SK-N-SH treated with all-trans-retinoic acid at 6 μM for 48 hours (cell line): ENCODE measurements at places on chromosomes 2 and 18.

- ATAC-seq: no peak
These were observed 159.2 kb downstream of the FAM210A start for GRCh38 chr18:13566941-13567746.

- ATAC-seq: no peak
These were observed 15.3 kb downstream of the CYTIP start for GRCh38 chr2:157428500-157429175.

GRCh38 chr2:46942891-46943626 is 27.5 kb upstream of the MCFD2 start:
- ATAC-seq: no peak

DNA sequence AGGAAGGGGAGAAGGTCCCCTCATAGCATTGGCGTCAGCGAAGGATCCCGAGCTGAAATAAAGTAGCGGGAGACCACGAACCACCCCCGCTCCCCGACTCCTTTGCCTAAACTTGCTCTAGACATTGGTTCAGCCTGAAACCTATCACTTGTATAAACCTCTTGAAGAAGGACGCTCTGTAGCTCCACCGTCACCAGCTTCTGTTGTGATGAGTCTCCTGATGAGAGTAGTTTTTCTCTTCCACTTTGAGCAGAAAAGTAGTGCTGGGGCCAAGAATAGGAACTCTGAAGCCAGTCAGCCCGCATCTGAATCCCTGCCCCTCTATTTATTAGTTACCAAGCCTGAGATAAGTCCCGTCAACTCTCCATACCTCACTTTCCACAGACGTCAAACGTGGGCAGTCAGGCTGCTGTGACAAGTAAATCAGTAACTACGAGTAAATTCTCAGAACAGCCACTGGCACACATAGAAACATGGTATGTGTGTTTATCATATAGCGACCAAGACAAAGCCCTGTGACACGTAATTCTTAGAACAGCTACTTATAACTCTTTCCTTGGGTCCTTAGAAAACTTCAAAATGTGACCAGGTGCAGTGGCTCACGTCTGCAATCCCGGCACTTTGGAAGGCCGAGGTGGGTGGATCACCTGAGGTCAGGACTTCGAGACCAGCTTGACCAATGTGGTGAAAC is 61.7 kb downstream of the CD226 start:
- no peak for ATAC-seq

DNA sequence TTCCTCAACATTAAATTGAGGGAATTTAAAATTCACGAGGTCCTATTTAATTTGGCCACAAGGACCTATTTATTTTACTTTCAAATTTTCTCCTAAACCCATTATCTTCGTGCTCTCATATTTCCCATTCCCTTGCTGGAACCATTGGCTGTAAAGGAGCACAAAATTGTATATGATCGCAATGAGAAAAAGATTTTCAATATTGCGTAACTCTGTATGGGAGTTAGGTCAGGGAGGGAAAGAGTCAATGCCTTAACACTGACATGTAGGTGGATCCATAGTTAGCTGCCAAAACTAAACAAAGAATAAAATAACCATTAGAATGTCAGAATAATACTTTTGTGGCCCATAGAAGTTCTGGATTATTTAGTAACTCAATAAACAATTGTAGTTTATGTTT is 40.6 kb upstream of the ZC3H15 start:
- no peak for ATAC-seq

- peak; percentile 26; the same call in 2 of the 3 replicates for ATAC-seq
These were observed 11.9 kb downstream of the PIK3C3 start for GRCh38 chr18:41966943-41967342.

DNA sequence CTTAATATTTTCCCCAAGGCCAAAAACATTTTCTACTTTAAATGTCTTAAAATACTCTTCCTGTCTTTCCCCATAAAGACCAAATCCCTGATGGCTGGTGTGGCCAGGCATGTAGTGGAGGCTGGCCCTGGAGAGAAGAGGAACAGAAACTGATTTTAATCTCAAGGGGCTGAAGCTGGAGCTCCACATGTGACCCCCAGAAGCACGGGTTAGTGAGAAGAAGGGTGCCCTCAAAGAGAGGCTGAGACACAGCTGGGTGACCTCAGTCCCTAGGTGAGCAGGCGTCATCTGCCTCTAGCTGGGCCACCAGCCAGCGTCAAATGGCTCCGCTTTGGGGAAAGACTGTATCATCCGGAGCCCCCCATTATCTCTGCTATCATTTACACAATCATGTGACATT is 19.3 kb upstream of the TMEM18 start:
- ATAC-seq: no peak

DNA sequence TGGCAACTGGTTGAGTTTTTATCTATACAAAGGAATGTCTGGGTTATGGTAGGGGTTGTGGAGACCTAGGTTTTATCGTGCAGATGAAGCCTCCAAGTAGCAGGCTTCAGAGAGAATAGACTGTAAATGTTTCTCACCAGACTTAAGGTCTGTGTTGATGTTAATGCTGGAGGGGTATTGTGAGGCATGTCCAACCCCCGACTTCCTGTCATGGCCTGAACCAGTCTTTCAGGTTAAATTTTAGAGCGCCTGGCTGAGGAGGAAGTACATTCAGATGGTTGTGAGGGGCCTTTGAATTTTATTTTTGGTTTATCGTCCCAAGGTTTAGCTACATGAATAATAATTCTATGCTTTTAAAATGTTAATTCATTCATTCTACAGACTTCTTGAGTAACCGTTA is 435.1 kb downstream of the DLGAP1 start:
- ATAC-seq: no peak

- ATAC-seq: no peak
These were observed 256.1 kb upstream of the ZNF521 start for GRCh38 chr18:25608091-25608490.

GRCh38 chr18:52439457-52439856 is 99.5 kb downstream of the DCC start:
- no peak for ATAC-seq

- ATAC-seq: no peak
These were observed 218.5 kb downstream of the TFCP2L1 start for GRCh38 chr2:121066526-121066925.

DNA sequence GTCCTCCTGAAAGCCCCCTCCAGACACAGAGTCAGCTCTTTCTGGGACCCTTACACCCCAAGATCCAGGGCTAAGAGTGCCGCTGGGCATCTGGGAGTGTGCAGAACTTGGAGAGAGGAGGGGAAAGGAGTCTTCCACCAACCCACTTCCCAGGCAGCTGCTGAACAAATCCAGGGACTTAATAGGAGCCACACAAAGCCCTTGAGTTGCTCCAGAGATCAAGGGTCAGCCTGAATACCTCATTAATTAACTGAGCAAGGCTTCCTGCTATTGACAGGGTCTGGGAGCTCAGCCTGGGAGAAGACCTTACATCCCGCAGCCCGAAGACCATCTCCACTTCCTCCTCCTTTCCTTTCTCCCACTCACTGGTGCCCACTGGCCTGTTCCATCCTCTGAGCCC is 108.3 kb downstream of the CELF4 start:
- no peak for ATAC-seq

DNA sequence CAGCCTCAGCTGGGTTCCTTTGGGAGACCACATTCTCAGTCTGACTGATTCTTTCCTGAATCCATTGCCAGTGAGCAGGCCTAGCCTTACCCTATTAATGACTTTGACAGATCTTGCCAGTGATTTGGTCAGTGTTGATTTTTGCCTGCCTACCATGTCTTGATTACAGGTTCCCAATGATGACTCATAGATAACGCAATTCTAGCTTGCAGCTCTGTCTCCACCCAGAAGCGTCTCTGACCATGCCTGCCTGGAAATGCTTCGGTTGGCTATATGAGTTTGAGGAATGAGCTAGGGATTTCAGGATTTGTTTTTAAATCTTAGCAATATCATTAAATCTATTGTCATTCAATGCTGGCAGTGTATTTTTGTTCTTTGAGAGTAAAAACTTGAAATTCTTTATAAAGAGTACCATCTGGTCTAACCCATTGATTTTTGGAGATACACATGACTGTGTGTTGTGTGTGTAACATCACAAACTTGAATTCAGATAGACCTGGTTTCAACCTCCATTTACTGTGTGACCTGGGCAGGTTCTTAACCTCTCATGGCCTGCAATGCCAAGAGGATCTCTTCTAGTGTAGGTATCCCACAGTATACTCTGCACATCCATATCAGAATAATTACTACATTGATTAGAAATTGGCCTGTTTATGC is 57.0 kb downstream of the CCDC150 start:
- ATAC-seq: peak; percentile 88

DNA sequence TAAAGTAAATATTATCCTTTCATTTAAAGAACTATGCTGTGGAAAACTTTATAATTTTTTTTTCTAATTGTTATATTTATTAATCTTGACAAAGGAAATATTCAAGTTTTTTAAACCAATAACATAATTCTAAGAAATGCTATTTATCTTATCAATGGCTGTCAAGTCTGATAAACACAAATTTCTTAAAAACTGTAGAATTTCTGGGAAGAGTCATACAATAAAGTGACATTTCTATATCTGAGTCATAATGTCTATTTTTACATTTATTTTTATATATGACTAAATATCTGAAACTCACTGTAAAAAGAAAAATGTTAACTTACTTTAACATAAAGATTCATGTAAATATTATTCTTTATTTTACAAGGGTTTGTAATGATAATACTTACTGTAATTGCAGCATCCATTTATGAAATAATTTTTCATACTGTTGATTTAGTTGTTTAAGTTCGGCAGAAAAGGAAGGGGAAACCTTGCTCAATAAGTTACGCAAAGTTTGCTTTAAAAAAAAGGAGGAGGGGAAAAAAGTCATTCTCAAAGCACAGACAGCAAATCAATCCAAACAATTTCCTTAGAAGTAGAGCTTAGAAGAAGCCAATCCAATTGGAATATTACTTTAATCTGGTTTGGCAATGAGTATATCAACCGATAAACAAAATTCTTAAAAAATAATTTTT is 32.4 kb downstream of the ORC2 start:
- no peak for ATAC-seq

DNA sequence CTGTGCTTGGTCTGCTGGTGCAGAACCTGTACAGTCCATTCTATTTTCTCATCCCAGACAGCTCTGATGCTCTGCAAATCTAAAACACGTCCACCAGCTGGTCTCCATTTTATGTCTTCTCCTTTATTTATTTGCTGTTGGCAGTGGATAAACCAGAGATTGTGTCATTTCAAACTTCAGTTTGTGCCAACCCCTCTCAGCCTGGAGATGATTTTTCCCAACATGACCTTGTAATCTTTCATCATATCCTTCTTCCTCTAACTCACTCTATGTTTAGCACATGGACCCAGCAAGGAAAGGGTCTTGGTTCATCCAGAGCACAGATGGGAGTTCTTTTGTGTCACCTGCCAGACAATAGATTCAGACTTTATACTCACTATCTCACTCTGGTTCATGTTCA is 273.2 kb downstream of the MTX2 start:
- ATAC-seq: no peak

GRCh38 chr2:74413001-74413698 is 8.3 kb downstream of the C2orf81 start:
- no peak for ATAC-seq

- no peak for ATAC-seq
These were observed 37.1 kb downstream of the B4GALT6 start for GRCh38 chr18:31647127-31647753.

DNA sequence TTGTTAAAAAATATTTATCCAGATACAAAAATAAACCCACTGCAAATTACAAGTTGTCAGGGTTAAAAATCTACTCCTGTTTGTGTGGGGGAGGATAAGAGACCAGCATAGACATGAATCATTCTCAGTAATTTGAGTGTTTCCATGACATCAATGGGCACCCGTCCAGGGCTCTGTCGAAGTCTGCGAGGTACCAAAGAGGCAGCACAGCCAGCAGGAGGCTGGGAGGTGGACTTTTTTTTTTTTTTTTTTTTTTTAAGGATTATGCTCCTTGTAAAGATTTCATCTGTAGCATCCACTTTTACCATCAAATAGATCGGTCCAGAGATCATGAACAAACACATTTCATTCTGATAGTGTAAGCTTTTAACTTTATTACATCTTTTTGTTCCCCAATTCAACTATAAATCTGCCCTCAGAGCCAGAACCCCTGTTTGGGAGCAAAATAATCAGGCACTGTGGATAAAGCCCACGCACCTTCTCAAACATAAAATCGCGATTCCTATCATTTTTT is 182.0 kb downstream of the TCF4 start:
- ATAC-seq: peak; percentile 63
